ENCODE measurements at places on chromosomes 7 and 10.

DNA sequence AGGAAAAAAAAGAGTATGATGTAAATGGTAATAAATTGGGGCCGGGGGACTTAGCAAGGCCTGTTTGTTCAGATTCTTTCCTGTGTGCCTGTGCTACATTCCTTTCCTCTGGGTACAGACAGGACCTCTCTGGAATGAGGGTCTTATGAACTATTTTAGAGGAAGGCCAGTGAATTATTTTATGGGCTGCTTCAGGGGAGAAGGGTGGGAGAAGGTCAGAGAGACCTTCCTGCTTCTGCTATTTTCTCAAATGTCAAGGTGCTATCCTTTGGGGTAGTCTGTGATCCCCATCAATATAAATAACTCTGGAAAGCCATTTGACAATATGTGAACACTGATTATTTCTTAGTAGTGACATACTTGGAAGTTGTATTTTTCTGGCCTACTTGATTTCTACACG is 426.5 kb downstream of the SH2D4B start:
- no peak for DNase-seq

DNA sequence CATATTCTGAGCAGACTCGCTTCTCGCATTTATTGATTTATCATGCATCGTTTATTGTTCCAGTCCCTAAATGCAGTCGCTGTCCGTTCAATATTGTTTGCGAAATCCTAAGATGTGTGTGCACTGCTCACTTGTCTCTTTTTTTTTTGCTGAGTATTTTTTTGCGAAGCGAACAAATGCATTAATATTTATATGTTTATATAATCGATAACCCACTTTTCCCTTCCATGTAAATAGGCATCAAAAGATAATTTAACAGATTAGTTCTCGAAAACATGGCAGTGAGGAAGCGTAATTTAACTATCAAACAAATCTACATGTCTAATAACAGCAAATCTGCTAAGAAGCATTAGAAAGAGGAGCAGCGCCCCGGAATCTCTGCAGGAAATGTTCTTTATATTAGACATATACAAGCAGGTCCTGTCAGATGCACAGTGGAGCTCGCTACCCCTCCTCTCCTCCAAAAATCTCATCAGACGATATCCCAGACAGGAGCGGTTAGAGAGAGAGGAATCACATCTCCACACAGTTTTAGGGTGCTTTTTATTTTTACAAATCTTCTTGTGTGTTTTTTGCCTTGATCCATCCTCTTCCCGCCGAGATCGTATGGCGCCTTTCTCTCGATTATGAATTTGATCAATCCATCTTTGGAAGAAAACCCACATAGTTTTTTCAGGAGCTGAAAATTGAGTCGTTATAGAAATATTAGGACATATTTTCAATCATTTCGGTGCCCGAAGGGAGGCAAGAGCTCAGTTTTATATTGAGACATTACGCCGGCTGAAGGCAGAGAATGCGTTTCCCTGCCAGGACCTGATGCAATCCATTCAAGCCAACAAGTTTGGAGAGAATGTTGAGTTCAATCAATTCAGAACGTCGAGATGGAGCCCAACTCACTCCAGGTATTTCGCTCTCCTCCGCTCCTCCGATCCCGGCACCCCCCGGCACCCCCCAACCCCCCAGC is at the start of gene ARID5B:
Gene ARID5B (plus strand): TSS at position 871 of the 964 bp plus-strand sequence. CDS start 11 bp downstream, at position 882.
- peak; percentile 80 for DNase-seq

- DNase-seq, result peak; percentile 14
Observed at GRCh38 chr7:113608782-113609181, 310.0 kb downstream of the PPP1R3A start.

DNA sequence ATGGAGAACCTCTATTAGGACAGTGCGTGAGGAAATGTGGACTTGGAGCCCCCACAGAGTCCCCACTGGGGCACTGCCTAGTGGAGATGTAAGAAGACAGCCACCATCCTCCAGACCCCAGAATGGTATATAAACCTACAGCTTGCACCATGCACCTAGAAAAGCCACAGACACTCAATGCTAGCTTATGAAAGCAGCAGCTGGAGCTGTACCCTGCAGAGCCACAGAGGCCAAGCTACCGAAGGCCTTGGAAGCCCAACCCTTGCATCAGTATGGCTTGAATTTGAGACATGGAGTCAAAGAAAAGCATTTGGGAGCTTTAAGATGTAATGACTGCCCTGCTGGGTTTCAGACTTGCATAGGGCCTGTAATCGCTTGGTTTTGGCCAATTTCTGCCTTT is 361.3 kb downstream of the ZNF248 start:
- no peak for DNase-seq

- peak; percentile 86 for DNase-seq
Observed at GRCh38 chr10:14601872-14602725, 172.6 kb downstream of the FAM107B start.

GRCh38 chr7:18163091-18163490 is 135.4 kb upstream of the PRPS1L1 start:
- DNase-seq, result no peak

DNA sequence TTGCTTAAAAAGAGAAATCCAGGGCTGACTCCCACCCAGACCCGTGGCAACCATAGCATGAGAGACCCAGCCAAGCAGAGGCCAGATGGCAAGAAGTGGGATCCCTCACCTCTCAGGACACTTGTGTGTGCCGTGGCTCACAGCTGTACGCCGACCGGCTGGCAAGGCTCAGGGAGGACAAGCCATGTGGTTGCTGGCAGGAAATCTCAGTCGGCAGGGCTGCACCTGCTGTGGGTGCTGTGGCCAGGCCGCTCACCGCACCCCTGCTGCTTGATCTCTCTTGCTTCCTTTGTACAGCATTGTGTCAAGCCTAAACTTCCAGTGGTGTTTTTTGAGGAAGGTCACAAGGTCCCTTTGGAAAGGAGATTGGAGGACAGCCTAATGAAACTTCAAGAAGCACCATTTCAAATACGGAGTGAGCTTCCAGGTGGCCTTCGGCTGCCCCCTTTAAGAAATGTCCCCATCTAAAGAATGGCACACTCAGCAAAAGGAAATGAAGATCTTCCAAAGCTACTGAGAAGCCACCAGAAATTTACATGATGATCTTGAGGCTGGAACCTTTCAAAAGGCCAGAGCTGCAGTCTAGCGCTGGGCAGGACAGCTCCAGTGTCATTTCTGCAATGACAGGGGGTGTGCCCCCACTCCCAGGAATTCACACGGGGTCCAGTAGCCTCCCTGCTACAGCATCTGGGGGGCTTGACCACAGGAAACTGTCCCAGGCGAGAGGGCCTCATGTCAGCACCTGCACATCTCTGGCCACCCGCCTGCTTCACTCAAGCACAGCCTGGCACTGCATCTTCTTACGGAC is 409.0 kb upstream of the MGMT start:
- DNase-seq, result no peak

DNA sequence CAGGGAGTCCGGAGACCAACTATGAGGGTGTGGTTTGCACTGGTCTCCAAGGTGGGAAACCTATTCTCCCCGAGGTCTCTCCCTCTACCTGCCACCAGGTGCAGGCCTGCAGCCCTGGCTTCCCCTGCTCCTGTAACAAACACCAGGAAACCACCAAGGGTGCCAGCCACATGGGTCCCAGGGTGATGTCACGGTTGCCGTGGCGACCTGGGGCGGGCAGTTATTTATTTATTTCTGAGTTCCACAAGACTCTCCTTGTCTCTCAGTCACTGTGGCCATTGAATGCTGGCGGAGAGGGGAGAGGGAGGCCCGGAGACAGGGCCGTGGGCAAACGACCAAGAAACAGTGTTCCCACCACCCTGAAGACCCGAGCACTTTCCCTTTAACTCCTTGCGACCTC is 27.0 kb downstream of the MMD2 start:
- no peak for DNase-seq

GRCh38 chr7:123746931-123747488 is 1.8 kb downstream of the WASL start:
- DNase-seq, result no peak

DNA sequence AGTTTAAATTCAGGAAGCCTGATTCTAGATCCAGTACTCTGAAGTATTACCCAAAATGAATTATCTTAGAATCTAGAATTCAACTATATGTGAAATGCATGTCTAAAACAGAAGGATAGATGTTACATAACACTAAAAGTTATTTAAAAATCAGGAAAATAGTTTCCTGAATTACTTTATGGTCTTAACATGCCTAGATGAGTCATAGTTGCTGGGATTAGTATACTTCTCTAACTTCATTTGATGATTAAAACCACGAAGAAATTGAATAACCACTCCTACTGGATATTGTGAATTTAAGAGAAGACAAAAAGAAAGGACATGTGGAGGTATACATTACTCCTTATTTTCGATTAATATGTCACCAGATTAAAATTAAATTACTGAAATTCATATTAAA is 65.5 kb downstream of the ATAD1 start:
- peak; percentile 78 for DNase-seq

DNA sequence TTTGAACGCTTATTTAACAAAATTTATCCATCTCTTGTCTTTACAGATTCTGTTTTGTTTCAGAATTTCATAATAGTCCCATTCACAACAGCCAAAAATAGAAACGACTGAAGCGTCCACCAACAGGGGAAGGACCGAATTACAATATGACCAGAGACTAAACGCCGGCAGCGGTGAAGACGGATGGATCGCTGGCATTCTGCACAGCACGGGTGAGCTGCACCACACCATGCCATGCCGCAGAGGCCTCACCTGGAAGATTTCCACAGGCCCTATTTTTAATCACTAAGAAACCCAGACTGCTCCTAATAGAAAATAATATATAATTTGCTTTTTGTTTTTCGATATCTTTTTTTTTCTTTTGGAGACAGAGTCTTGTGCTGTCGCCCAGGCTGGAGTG is 91.0 kb downstream of the ELFN1 start:
- no peak for DNase-seq

DNA sequence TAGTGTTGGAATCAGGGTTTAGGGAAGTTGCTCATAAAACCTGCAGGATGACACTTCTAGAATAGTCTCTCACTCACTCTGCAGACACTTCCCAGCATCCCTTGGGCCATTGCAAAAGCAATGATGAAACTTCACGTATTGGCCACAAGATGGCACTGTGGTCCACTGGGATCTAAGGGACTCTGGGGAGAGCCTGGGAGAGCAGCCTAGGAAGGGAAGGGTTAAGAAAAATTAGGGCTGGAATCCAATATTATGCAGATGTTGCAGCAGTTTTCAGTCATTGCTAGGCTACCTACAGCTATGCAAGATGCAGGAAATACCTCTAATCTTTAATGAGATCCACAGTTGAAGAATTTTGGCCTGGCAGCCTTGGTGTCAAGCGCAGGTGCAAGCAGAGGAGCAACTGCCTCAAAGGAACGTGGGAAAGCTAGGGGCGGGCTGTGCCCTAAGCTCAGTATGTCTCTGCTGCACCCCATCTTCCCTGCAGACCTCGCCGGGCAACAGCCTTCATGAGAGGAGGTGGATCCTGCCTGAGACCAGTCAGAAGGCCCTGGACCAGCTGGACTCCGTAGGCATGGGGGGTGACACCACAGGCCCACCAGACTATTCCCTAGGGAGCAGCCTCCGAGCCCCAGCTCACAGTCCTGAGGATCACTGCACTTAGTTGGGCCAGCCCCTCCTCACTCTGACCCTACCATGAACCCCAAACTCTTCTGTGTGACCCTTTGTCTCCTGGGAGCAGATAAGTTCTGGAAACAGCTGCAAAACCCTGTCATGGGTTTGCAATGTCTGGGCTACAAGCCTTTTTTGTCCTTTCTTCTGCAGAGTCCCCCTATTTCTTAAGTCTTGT is 127.9 kb upstream of the PRSS58 start:
- peak; percentile 62 for DNase-seq

- peak; percentile 9 for DNase-seq
Observed at GRCh38 chr10:132186488-132187429, at the start of gene DPYSL4. Gene DPYSL4, plus strand, starts transcription at chr10:132186948. Its CDS starts 116 bp downstream, at chr10:132187064.

DNA sequence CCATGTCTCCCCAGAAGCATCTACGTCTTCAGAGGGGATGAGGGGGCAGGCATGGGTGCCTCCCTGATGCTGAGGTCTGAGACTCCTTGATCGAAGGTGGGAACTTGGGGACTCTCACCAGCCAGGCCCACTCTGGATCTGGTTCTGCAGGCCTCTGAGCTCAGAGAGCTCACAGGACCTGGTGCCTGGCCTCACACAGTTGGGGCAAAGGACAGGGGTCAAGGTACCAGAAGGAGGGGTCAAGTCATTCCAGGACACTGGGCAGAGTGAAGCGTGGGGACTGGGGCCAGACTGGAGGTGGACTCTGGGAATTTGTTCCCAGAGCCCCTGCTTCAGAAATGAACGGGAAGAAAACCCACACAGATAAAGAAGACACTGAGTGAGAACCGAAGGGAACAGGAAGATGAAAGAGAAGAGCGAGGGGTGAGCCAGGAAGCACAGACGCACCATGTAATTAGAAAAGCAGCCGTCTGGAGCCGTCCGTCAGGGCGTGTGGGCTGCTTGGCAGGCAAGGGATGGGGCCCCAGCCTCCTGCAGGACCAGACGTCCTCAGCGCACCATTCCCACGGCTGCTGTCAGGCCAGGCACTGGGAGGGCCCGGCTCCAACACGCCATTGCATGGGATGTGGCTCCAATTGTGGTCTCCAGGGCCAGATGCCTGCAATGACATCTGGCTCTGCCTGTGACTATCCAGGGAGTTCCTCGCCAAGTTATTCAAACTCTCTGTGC is 47.7 kb downstream of the ZCCHC24 start:
- peak; percentile 73 for DNase-seq

- no peak for DNase-seq
Observed at GRCh38 chr10:124315591-124316270, 103.0 kb downstream of the OAT start.

DNA sequence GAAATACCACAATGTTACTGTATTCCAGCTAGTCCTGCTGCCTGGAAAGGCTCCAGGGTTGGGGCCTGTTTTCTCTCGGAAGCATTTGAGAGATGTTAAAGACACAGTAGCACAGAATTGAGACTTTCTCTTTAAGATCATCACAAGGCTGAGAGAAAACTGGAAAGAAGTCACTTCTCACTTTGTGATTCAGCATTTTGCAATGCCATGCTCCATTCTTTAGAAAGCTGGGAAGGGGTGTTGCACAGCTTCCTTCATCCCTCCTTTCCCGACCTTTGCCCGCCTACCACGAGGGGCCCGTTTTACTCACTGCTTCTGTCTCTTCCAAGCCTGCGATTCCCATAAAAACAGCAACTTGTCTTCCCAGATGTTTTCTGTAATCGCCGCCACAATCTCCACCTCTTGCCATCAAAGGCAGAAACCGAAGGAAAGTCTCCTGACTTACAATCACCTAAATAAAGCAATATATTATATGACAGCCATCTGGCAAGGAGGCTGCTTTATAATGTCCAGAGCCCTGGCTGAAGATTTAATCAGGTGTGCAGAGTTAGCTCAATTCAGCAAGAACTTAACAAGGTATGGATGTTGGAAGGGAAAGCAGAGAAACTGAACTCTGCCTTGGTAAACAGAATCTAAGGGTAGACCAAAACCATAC is 18.9 kb downstream of the NOD1 start:
- DNase-seq, result peak; percentile 99

DNA sequence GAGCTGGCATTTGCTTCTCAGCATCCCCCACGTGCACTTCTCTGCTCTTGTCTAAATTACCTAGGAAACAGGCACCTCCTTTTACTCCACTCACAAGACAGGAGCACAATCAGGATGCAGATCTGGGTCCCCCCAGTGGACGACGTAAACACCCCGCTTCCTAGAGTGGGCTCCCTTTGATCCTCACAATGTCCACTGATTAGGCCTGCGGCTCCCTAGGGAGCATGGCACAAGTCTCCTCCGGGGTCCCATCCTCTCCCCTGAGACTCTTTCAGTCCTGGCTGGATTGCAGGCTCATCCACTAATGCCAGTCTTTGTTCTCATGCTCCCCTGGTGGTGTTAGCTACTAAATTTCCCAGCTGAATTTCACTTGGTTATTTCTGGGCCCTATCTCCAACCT is 98.3 kb downstream of the GLI3 start:
- DNase-seq, result no peak

- DNase-seq, result no peak
Observed at GRCh38 chr10:23725548-23725947, 286.7 kb downstream of the OTUD1 start.

All from fibroblast of lung (primary cell).